Myocyte (in vitro differentiated cells): ENCODE measurements at places on chromosomes 16 and 17. TPM values are rescaled to one million over a fixed set of nuclear protein-coding genes. Genes with fewer than 3 reads are reported as not detected.

KRT23 gene
- total RNA-seq, result not detected in 2 replicates

GRCh38 chr16:11669380-11670146 is 1.3 kb downstream of the SNN start:
- peak; percentile 22 for DNase-seq

DNA sequence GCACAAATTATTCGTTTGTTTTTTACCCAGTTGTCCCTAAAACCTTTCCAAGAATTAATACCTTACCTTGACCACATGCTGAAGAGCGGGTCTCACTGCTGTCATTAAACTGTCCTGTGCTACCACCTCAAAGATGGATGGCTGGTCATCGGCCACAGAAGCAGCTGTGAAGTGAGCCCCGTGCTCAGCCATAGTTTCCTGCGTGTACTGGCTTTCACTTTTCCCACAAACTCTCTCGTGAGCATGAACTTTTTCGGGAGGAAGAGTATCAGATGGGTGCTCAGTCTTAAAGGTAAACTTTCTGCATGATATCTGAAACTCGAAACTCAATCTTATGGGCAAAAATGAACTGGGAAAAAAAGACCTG is 558 bp downstream of the PEX12 start:
- peak; percentile 59 for DNase-seq

DNA sequence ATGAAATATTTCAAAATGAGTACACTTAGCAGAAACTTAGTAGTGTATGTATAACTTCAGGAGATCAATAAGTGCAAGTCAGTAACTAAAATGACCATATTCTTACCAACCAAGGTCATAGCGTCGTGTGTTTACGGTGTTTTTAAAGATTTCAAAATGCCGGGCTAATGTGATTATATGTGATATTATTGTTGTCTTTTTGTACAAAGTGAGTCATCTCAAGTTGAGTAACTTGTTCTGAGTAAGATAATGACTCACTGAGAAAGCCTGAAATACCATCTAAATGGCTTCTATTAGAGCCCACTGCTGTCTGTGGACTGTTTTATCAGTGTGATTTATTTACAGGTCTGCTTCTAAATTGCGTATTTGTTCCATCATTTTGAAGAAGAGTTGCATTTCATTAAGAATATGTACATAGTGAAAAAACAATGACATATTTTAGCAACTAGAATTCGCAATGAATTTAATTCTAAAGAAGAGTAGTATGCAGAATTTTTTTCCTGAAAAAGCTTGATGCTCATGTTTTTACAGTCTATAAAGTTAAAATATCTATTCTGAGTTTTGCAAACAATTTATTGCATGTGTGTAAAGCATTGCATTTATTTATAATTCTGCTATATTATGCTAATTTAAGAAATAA is 12.7 kb downstream of the KRT12 start:
- DNase-seq, result peak; percentile 60

PRSS36 gene
- total RNA-seq, result 0.51 and 1.6 TPM in 2 replicates

MYOCD gene
- total RNA-seq, result 0.05 TPM in 1 of 2 replicates, not detected in the other

UBE2I gene
- total RNA-seq, result 48.5 and 57.2 TPM in 2 replicates

DNA sequence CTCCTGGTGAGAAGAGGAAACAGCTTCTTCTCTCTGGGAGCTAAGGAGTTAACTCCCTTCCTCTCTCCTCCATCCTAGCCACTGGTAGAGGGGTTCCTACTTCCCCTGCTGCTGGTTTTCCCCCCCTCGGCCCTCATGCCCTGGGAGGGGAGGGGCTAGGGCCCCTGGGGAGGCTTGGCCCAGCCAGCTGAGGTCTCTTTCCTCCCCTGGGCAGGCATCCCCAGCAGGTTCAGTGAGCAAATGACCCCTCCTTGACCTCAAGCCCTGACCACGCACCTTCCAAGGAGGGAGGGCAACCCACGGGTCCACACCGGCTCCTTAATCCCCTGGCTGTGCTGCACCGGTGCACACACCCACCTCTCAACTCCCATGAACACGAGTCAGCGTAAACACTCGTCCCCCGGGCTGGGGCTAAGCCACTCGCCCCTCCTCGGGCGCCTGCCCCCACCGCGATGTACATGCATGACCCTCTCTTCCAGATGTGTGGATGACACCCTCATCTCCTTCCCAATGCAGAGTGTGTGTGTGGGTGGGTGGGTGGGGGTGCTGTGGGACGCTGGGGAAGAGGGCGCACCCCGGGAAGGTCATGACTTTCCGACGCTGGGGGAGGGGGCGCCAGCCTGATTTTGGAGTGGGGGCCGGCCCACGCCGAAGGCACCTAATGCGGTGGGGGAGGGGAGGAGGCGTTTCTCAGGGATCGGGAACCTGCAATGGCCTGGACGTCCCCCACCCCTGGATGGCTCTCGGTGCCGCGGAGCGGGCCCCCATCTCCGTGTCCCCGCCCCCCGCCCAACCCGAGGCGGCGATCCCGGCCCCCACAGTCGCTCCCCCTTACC is 33.7 kb downstream of the SRCIN1 start:
- no peak for DNase-seq

GRCh38 chr16:83574388-83574787 is 233.4 kb upstream of the HSBP1 start:
- DNase-seq, result peak; percentile 76

LLGL2 gene
- 0.68 and 0.75 TPM in 2 replicates for total RNA-seq

IRX6 gene
- total RNA-seq, result 0.05 and 0.13 TPM in 2 replicates

KRTAP2-3 gene
- total RNA-seq, result 0.19 TPM in 1 of 2 replicates, not detected in the other

GRCh38 chr17:36816907-36817288 is 120.4 kb upstream of the LHX1 start:
- no peak for DNase-seq

DNA sequence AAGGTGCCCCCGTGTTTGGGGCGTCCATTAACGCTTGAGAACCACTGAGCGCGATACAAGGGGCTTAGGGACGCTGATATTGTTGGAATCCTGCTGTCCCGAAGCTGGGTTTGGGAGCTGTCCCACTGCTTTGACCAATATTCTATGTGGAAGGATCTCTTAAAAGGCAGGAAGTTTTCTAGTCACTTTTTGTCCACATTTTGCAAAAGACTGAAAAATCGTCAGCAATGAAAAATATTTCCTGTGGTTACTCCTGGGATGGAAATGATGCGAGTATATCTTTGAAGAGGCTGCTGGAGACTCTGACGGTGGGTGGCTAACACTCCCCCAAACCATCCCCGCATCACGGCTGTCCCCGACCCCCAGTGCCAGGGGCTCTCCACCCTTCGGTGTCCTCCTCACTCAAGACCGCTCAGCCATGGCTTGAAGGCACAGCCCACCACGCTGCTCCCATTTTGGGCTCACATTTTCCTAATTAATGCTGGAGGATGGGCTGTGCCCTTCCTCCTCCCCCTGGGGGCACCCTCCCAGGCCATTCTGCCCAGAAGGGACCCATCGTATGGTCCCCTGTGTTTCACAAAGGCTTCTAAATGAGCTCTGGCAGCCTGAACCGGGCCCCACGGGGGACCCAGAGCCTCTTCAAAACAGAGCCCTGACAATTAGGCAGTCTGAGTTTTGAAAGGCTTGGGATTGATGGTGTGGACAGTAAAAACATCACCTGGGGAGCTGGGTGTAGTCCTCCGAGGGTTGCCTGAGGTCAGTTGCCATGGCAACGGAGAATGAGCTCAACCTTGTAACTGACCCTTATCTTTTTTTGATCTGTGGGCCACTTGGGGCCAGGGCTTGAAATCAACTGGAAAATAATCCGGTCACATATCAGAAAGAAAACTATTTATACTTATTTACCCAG is 158.6 kb downstream of the C16orf78 start:
- no peak for DNase-seq

DNA sequence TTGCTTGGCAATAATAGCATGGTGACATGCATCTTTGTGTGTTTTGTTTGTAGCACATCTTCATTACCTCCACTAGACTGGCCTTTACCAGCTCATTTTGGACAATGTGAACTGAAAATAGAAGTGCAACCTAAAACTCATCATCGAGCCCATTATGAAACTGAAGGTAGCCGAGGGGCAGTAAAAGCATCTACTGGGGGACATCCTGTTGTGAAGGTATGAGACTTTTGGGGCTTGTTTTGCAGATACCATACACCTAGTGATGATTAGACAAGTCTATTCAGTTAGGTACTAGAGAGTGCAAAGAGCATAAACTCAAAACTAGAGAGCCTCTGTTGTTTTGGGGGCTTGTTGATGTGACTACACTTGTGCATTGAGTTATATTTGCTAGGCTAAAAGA is 41.2 kb downstream of the NFATC3 start:
- no peak for DNase-seq

GRCh38 chr17:35726127-35726952 is 5.1 kb upstream of the RASL10B start:
- peak; percentile 79 for DNase-seq

DNA sequence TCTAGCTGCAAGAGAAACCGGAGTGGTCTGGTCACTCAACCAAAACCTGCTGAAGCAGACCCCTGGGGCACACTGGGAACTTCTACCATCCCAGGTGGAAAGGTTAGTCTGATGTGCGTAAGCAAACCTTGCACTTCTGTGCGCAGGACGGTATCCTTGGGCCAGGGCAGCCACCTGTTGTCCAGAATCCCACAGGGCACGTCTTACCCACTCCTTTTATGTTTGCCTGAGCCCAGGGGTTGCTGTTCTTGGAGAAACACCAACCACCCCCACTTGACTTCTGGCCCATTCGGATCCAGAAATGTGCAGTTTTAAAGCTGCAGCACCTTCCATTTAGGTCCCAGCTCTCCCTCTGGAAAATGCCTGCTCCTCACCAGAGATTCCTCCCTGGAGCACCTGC is 18.7 kb downstream of the TBC1D24 start:
- DNase-seq, result no peak

DNA sequence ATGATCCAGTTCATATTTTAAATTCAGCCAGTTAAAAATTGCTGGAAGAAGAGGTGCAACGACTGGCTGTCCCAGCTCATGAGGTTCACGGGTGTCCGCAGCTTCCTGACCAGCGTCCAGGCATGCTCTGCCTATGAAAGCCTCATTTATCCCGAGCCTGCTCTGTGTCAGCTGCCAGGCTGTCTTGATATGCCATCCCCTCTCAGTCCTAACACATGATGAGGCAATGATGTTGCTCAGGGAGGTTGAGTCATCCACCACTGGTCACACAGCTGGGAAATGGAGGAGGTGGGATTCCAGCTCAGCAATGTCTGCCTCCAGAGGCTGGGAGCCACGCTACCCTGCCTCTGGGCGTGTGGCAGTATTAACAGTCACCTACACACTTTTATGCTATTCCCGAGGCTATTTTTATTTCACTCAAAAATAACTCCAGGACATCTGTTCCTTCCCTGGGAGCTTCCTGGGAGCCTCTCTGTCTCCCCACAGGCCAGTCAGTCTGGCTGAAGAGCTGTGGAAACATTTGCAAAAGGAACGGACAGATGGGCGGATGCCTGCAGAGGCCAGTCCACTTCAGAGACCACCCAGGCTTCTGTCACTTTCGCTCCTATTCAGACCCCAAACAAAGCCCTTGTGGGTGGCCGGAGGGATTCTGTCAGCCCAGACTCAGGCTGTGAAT is 22.5 kb downstream of the RAB11FIP4 start:
- DNase-seq, result peak; percentile 95

GRCh38 chr17:34851961-34852540 is 109.2 kb downstream of the CCT6B start:
- no peak for DNase-seq

EPX gene
- not detected in 2 replicates for total RNA-seq

GRCh38 chr16:2713985-2714774 is 5.8 kb downstream of the PRSS27 start:
- no peak for DNase-seq

CACNG3 gene
- not detected in 2 replicates for total RNA-seq

CALCOCO2 gene
- total RNA-seq, result 36.8 and 43.0 TPM in 2 replicates
